ENCODE measurements at places on chromosomes 13 and 19. TPM values are rescaled to one million over a fixed set of nuclear protein-coding genes. Genes with fewer than 3 reads are reported as not detected.

The UBE2L5 gene
- total RNA-seq: not detected

The ABHD8 gene
- 9.8 TPM for total RNA-seq

The DHDH gene
- not detected for total RNA-seq

DNA sequence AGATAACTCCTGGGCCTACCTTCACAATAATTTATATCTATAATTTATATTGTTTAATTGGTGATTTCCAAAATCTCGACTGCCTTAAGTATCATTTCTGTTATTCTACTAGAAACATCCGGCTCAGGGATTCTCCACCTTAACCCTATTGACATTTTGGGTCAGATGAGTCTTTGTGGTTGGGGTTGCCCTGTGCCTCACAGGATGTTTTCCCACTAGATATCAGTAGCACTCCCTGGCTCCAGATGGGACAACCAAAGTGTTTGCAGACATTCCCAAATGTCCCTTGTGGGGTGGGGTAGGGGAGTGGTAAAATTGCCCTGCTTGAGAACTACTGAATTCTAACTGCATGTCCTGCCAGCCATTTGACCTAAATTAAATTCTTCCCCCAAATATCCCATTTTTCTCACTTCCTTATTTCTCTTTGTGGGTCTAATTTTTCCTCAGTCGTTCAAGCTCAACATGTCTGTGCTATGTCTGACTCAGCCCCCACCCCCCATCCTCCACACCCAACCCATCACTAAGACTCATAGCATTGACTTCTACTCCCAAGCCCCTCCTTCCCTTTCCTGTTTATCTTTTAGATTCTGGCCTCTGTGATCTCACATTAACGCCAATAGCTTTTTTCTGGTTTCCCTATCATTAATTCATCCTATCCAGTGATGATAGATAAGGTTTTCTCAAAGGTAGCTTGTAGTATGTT is 545.1 kb downstream of the EFNB2 start:
- DNase-seq: no peak

GRCh38 chr19:32630338-32630737 is 44.6 kb downstream of the ANKRD27 start:
- DNase-seq: no peak

GRCh38 chr19:19404879-19405860 is at the start of gene GATAD2A:
Gene GATAD2A, plus strand, starts transcription at chr19:19405675. Its CDS starts 59,671 bp downstream, at chr19:19465346.
- peak; percentile 75 for DNase-seq

- no peak for DNase-seq
These were observed 421.9 kb upstream of the PRR20A start for GRCh38 chr13:56718791-56719190.

GRCh38 chr13:29039212-29039611 is 219.1 kb downstream of the MTUS2 start:
- no peak for DNase-seq

All from thoracic aorta (tissue), 2 donors.